GDM1 (cell line): ENCODE measurements at places on chromosomes 13 and 19.

DNA sequence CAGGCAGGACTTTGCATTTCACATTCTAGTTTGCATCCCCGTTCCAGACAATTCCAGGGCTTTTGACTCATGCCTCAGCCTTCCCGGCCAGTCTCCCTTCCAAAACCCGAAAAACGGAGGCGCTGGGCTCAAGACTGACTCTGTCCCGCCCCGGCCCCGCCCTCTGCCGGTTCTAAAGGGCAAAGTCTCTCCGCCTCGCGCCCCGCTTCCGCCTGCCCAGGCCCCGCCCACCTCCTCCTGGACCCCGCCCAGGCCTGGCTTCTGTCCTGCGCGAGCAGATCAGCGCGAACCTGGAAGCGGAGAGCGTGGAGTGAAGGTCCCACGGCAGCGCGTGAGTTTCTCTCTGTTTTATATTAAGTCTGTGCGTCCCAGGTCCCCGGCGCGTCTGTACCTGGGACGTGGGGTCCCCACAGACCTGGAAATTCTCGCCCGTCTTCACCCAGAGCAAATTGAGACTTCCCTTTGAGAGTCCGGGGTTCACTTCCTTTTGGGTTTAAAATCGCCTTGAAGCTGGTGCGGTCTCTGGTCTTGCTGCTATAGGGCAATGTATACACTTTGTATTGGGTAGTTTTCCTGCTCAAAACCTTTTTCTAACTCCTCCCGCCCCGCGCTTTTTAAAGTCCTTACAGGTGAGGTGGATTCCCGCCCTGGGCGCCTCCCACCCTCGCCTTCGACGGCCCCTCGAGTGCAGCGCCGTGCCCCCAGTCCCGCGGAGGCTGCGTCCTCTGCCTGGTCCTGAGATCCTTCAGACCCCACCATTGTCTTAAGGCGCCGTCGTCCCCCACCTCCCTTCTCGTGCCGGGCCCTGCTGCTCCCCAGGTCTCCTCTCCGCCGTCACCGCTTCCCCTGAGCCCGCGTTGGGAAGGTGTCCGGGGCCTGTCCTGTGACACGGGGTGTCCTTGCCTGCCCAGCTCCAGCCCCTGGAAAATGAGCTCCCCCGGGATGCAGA is 31.2 kb downstream of the ZNF701 start:
- peak; percentile 74 for DNase-seq

GRCh38 chr13:73697166-73697565 is 437.0 kb downstream of the KLF12 start:
- DNase-seq: no peak

GRCh38 chr13:80469853-80470381 is 129.0 kb upstream of the SPRY2 start:
- no peak for DNase-seq

DNA sequence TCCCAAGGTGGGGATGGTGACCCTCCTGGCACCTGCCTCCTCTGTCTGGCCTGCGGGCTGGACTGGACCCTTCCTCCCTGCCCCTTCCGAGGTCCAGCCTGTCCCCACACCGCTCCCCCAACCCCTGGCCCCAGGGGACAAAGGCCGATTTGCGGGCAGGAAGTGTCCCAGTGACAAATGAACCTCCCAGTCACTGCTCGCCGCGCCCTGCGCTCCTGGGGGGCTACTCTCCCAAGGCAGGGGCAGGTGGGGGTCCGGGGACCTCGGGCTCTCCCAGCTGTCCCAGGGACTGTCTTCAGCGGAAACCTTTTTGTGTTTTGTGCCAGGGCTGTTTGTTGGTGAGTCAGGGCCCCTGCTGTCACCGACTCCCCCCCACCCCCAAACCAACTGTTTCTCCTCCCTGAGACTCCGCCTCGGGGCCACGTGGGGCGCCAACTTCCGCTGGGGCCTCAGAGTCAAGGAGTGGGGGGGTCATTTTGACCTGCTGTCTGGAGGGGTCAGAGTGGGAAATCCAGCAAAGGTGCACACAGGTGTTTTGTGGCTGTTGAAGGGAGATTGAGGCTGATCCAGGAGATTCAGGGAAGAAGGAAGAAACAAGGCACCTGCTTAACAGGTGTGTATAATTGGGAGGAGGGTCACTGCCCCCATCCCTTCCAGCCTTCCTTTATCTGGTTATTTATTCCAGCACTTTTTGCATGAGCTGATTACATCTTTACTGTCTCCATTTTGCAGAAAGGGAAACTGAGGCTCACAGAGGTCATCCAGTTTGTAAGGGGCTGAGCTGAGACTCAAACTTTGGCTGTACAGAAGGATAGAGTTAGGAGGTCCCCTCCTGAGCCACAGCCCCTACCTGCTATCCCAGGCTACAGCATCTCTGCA is 831 bp downstream of the PGPEP1 start:
- peak; percentile 43 for DNase-seq

- peak; percentile 13 for DNase-seq
Observed at GRCh38 chr19:4431808-4432674, 25.6 kb downstream of the UBXN6 start.

DNA sequence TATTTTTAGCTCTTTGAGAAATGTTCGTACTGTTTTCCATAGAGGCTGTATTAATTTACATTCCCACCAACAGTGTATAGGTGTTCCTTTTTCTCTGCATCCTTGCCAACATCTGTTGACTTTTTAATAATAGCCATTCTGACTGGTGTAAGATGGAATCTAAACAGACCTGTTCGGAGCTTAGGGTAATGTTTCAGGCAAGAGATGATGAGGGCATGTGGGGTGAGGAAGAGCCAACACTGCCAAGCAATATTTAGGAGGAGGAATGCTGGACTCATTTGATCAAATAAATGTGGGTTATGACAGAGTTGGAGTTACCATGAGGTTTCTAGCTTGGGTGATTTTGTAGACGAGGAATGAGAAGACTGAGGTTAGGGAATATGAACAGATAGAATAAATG is 382.9 kb downstream of the KLF12 start:
- no peak for DNase-seq

DNA sequence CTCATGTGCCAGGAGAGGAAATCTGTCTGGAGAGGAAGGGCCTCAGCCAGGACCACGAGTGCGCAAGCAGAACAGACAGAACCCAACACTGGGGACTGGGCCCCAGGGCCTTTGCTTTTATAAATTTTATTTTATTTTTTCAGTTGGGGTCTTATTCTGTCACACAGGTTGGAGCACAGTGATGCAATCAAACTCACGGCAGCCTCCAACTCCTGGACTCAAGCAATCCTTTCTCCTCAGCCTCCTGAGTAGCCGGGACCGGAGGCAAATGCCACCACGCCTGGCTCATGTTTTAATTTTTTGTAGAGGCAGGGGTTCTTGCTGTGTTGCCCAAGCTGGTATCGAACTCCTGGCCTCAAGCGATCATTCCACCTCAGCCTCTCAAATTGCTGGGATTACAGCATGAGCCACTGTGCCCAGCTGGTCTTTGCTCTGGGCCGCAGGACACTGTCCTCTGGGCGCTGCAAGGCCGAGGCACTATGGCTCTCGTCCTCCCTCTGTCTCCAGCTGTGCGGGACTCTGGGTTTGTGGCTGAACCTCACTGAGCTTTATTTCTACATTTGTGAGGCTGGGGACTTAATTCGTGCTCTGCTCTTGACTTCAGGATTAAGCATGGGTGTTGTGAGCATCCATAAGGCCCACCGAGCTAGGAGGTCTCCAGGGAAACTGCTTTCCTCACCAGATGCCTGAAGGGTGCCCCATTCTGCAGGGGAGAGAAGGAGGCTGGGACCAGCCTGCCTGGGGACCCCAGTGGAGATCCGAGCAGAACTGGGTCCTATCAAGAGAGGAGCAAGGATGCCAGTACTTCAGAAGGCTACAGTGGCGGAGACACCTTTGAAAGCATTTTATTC is 144.2 kb upstream of the VSTM2B start:
- no peak for DNase-seq

DNA sequence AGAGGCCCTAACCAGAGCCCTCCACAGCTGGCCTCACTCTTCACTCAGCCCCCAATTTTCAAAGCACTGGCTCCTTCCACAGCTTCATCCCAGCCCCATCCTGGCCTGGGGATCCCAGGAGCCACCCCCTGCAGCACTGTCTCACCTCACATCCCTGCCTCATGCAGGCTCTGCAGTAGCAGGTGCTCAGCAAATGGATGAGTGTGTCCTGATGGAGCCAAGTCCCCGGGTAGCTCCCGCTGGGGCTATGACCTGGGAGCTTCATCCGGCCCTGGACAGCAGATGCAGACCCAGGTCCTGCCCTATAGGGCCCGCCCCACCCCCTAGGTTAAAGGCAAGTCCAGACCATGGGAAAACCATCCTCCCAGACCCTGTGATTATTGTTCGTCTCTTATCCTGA is 143.2 kb upstream of the ZNF507 start:
- DNase-seq: no peak

DNA sequence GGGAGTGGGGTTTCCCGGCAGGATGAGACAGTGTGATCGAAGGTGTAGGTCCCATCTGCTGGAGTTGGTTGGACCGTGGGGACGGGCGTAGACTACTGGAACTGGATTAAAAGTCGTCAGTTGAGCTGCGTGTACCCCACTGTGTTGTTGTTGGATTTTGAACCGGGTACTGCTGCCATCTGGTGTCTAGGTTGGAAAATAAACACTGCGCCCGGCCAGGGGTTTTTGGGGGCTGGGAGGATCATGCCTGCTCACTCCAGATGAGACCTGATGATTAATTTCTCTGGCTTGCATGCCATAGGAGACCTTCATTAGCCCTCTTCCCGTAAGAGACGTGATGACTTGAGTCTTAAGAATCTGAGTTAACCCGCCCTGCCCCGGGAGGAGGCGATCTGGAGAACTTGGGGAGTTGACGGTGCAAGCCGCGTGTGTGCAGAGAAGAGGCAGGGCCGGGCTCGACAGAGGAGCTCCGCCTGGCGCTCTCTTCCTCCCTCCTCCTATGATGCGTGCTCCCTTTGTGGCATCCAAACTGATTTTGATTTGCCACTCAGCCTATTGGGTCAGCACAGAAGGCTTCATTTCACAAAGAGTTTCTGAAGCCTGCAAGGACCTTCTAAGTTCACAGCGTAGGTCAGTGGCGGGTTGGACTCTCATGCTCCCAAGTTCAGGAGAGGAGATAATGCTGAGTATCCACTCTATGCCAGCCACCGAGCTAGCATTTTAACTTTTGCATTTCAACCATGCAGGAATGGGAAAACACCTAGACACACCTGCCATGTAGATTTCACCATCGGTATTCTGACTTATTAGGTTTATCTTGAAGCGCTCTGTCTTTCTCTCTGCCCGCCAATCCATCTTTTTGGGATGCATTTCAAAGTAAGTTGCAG is 2.7 kb downstream of the UHRF1 start:
- DNase-seq: no peak
